ENCODE measurements at places on chromosomes 7 and 10.

- no peak for DNase-seq
Observed at GRCh38 chr7:68381731-68382130, 1216.5 kb upstream of the AUTS2 start.

DNA sequence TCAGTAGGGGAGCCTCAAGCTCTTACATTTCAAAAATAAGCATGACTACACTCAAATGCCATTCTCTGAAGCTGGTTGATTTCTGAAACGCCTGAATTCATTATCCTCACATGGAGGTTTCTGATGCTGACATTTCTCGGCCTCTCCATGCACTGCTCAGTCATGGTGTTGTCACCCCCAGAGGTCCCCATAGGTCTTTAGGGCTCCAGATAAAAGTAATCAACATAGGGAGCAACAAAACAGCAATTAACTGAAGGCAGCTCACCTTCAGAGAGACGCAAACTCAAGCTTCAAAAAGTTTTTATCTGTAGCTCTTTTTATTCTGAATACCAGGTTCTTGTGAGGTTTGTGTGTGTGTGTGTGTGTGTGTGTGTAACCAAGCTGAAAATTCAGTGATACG, 223.2 kb upstream of the LRRN3 start:
- DNase-seq: no peak

DNA sequence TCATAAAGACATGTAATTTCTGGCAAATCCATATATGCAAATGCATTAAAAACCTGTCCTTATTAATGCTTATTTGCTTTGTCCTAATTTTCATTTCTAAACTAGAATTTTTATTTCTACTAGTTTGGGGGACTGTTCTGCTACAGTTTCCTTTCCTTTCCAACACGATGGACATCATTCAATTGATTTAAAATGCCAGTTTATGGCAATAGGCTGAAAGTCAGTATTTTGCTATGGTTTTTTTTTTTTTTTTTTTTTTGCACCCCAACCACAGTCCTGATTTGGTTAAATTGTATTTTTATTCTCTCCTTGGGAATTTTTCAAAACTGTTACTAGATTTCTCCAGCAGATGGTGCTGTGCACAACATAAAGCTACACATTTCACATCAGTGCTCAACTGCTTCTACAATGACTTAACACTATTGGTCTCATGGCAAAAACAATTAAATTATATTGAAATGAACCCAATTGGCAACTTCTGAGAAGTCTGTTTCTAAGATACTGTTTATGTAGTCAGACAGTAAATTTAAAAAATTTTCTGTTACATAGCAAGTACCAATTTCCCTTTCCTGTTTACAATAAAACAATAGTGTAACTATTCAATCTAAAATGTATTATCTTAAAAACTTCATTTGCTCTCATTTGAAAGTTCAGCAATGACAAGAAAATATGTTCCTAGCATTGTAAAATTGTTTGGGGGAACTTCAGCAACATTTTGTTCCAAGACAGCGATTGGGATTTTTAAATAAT, 193.8 kb upstream of the CCDC6 start:
- DNase-seq: no peak

GRCh38 chr7:46660402-46660980, 739.4 kb upstream of the IGFBP3 start:
- DNase-seq: no peak

DNA sequence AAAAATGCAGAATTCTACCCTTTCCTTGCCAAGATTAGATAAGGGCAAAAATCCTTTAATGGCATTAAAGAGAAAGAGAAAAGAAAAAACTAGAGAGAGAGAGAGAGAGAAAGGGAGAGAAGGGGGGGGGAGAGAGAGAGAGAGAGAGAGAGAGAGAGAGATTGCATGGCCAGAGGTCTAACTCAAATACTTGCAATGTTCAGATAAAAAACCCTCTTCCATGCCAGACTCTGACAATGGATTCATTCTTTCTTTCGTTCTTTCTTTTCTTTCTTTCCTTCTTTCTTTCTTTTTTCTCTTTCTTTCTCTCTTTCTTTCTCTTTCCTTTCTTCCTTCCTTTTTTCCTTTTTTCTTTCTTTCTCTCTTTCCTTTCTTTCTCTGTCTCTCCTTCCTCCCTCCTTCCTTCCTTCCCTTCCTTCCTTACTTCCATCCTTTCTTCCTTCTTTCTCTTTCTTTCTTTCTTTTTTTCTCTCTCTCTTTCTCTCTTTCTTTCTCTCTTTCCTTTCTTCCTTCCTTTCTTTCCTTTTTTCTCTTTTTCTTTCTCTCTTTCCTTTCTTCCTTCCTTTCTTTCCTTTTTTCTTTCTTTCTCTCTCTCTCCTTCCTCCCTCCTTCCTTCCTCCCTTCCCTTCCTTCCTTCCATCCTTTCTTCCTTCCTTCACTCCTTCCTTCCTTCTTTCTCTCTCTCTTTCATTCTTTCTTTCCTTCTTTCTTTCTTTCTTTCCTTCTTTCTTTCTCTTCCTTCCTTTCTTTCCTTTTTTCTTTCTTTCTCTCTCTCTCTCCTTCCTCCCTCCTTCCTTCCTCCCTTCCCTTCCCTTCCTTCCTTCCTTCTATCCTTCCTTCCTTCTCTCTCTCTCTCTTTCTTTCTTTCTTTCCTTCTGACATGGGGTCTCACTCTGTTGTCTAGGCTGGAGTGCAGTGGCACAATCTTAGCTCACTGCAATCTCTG, 175.7 kb downstream of the PRKCQ start:
- no peak for DNase-seq

Data from mesothelial cell of epicardium (in vitro differentiated cells).